ENCODE measurements at places on chromosomes 5 and 9.

GRCh38 chr5:51651476-51651875, 268.2 kb downstream of the ISL1 start:
- no peak for DNase-seq

DNA sequence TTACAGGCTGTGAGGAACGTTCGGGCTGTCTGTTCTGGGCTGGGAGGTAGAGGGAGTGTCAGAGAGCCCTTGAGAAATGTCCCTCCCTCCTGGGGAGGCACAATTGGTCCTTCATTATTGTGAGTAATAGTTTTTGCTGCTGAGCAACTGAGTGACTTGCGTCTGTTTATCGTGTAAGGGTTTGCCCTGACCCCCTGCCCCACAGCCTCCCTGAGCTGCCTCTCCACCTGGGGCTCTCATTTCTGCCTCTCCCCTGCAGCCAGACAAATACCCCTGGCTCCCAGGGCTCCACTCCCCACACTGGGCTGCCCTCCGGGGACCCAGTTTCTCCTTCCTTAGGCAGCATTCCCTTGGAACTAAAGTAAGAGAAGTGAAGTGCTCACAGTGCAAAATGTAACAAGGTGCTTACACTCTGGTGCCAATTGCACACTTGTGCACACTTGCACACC, 174.9 kb upstream of the MVB12B start:
- no peak for DNase-seq

DNA sequence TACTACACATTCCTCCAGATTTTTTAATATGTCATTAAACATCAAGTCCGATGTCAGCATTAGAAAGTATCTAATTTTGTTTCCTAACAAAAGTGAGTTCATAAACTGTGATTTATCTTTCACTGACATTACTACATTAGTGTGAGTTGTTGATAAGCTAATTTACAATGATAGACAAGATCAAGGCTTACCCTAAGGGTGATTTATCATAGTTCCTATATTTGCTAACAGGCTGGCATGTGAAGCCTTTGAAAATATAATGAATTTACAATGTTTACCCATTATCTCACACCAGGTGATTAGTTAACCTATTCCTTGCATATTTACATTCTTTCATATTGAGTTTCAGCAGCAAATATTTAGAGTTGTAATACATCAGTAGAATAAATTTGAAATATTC, 1096.9 kb upstream of the NUDT12 start:
- DNase-seq: no peak

DNA sequence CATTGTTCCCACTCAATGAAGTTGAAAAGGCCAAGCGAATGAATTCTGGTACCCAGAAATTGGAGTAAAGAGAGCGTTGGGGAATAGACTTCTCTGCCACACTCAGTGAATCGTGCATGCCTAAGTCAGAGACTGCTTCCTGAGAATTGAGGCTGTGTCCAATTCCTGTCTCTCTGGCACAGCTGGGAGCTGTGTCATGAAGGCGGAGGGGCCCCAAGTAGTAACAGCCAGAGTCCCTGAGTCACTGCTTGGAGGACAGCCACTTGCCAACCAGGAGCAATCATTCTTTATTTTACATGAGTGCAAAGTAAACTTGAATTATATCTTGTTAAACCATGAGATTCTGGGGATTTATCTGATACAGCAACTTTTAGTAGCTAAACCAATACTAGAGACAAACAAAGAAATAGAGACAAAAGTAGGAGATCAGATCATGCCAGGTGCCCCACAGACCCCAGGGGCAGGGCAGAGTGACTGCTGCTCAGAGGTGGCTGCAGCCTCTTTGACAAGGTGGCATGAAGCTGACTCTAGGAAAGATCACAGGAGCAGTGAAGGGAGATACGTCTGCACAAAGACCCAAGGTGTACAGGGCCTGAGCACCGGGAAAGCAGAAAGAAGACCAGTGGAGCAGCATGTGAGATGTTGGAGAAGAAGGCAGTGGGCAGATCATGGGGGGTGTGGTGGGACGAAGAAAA, 246.0 kb downstream of the GADD45G start:
- no peak for DNase-seq

- no peak for DNase-seq
Observed at GRCh38 chr9:16825971-16826625, 44.4 kb downstream of the BNC2 start.

GRCh38 chr5:6772886-6773285, 59.7 kb downstream of the TENT4A start:
- no peak for DNase-seq

GRCh38 chr9:119398350-119398749, 29.1 kb upstream of the BRINP1 start:
- no peak for DNase-seq

DNA sequence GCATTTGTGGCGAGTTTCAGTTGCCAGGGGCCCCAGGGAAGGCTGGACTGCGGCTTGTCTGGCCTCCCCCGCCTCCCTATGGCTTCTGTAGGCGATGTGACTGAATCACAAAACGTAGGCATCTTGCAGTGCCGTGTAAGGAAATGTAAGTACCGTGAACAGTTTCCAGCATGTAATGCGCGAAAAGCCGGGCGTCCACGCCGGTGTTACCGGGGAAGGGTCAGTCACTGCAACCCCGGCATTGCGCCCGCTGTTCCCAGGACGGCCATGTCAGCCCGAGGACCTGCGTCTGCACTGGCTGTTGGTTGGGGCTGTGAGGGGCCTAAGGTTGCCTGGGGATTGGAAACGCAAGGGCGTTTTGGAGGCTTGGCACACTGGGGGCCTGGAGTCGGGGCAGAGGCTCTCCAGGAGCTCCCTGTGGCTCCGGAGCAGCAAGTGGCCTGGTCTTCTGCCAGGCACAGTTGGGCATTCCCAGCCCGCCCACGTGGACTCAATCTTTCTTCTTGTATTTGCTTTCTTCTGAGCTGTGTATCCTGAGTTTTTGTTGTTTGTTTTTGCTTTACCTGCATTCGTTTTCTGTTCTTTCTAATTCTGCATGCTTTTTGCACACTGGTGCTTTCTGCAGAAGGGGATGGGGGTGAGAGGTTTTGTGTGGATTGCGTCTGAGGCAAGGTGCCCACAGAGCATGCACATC, 36.9 kb upstream of the PLEKHG4B start:
- no peak for DNase-seq

DNA sequence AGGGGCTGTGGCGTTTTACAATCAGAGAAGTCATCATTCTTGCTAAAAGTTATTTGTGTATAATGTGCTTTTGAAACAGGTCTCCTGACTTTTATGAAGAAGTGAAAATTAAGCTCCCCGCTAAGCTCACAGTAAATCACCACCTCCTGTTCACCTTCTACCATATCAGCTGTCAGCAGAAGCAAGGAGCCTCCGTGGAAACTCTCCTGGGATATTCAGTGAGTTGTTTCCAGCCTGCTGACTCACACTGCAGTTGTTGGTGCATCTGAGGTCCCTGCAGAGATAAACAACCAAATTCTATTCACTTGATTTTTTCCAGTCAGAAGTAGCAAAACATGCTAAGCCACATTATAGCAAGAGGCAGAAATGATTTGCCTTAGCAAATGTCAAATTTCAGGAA, 156.7 kb downstream of the DOCK8 start:
- no peak for DNase-seq

GRCh38 chr5:6910950-6911349, 197.7 kb downstream of the TENT4A start:
- no peak for DNase-seq

GRCh38 chr9:95147452-95148207, 169.9 kb downstream of the FANCC start:
- no peak for DNase-seq

GRCh38 chr5:124906339-124907097, 160.1 kb upstream of the ZNF608 start:
- no peak for DNase-seq

- no peak for DNase-seq
Observed at GRCh38 chr5:68343421-68343826, 127.9 kb downstream of the PIK3R1 start.

DNA sequence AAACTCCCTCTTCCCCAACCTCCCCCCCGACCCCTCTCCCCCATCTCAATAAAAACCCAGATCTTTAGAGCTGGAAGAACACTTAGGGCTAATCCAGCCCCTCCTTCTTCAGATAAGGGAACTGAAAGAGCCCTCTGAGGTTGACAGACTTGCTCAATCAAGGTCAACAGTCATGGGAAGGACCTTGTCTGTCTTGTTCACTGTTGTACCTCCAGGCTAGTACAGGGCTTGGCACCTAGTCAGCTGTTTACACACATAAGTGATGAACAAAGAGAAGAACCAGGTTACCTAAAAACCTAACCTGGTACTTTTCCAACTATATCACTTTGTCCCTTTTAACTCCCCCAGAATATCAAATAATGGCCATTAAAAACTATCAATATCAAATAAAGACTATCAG, 2.4 kb downstream of the TTC39B start:
- DNase-seq: no peak

GRCh38 chr5:41787265-41787664, 83.0 kb downstream of the OXCT1 start:
- DNase-seq: no peak

GRCh38 chr5:40292006-40292405, 387.7 kb upstream of the PTGER4 start:
- DNase-seq: no peak

- DNase-seq: no peak
Observed at GRCh38 chr5:135425641-135426040, 21.5 kb downstream of the DCANP1 start.

- DNase-seq: no peak
Observed at GRCh38 chr9:137302449-137303150, 529 bp upstream of the NRARP start.

DNA sequence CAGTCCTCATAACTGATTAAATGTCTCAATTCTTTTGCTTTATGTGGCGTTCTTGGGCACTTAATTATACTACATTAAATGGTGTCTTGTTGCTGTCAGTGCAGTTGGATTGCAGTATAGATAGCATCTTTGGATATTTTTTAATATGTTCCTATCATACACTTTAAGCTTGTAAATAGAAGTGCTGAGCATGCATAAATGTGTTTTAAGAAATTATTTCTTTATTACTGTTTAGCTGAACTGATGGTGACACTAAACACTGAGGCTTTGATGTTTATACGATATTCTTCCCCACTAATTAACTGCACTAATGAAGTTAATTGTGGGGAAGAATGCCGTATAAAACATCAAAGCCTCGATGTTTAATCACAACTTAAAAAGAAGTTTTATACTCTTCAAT, 116.6 kb downstream of the TLE4 start:
- DNase-seq: no peak
